Panc1 (cell line): ENCODE measurements at places on chromosomes 1 and 21. TPM values are rescaled to one million over a fixed set of nuclear protein-coding genes. Genes with fewer than 3 reads are reported as not detected.

SAMSN1 gene
- total RNA-seq = 0.44 TPM

ADGRB2 gene
- 34.8 TPM for total RNA-seq

OR10Z1 gene
- total RNA-seq = not detected

PTPRC gene
- total RNA-seq = 1.4 TPM

LAD1 gene
- 0.10 TPM for total RNA-seq

DCDC2B gene
- not detected for total RNA-seq

SPATA17 gene
- total RNA-seq = 0.51 TPM

DNASE2B gene
- total RNA-seq = not detected

ZNF593OS gene
- not detected for total RNA-seq

ZNF695 gene
- 14.7 TPM for total RNA-seq

CELA3A gene
- 5.9 TPM for total RNA-seq

S1PR1 gene
- total RNA-seq = 0.41 TPM

MCL1 gene
- 126 TPM for total RNA-seq

FAM72C gene
- total RNA-seq = 1.2 TPM

SYPL2 gene
- 0.74 TPM for total RNA-seq

BSND gene
- total RNA-seq = not detected

IVL gene
- not detected for total RNA-seq

DISP3 gene
- total RNA-seq = 1.1 TPM

CBR3 gene
- total RNA-seq = 1.6 TPM

KCNH1 gene
- not detected for total RNA-seq
